ENCODE measurements at places on chromosomes 11 and 22. TPM values are rescaled to one million over a fixed set of nuclear protein-coding genes. Genes with fewer than 3 reads are reported as not detected.

Gene RBMXL2
- not detected for total RNA-seq

Gene GALNT18
- 2.5 TPM for total RNA-seq

Gene INS
- total RNA-seq: not detected

Gene POLDIP3
- total RNA-seq: 30.4 TPM

Gene ACCSL
- not detected for total RNA-seq

Gene DDI1
- total RNA-seq: not detected

Gene IGSF9B
- total RNA-seq: 3.8 TPM

Gene PKNOX2
- total RNA-seq: 1.1 TPM

Gene PRR5
- 0.44 TPM for total RNA-seq

Gene TMEM191C
- 3.0 TPM for total RNA-seq

Gene E2F8
- total RNA-seq: 0.79 TPM

Gene SCUBE1
- 0.19 TPM for total RNA-seq

Gene WNT7B
- not detected for total RNA-seq

Gene SPI1
- total RNA-seq: not detected

Gene AKIP1
- 37.7 TPM for total RNA-seq

Gene ADAMTS15
- 47.6 TPM for total RNA-seq

Gene BCO2
- 1.2 TPM for total RNA-seq

Gene MYBPC3
- not detected for total RNA-seq

Gene EIF3D
- 306 TPM for total RNA-seq

Gene FAU
- total RNA-seq: 379 TPM

Gene KRTAP5-9
- not detected for total RNA-seq

Gene OR51E1
- not detected for total RNA-seq

Gene MCHR1
- 0.13 TPM for total RNA-seq

Gene IGLL1
- not detected for total RNA-seq

Gene FKBP2
- total RNA-seq: 92.3 TPM

Gene TSPO
- 284 TPM for total RNA-seq

Gene MISFA
- total RNA-seq: 0.31 TPM

Gene CSNK1E
- 134 TPM for total RNA-seq

Gene OVOL1
- not detected for total RNA-seq

Gene PGR
- total RNA-seq: 1.1 TPM

Gene TRIM6
- 2.9 TPM for total RNA-seq

Gene C11orf86
- total RNA-seq: not detected

Gene NXPE1
- total RNA-seq: not detected

Gene GGTLC3
- not detected for total RNA-seq

Gene CREB3L1
- total RNA-seq: 17.0 TPM

Gene PGA5
- total RNA-seq: not detected

Gene OR51B5
- total RNA-seq: 0.40 TPM

Gene OR52E1
- not detected for total RNA-seq

Gene GRM5
- total RNA-seq: 0.06 TPM

Gene TEAD1
- 54.4 TPM for total RNA-seq

Gene MPEG1
- total RNA-seq: under 0.01 TPM

Gene TPH1
- total RNA-seq: 0.12 TPM

Gene ANO5
- 2.3 TPM for total RNA-seq

Gene TUB
- total RNA-seq: 9.1 TPM

Gene ART5
- total RNA-seq: not detected

Gene TENM4
- total RNA-seq: 15.6 TPM

Gene CDPF1
- 5.9 TPM for total RNA-seq

Gene PLXNB2
- total RNA-seq: 145 TPM

Gene VSIG10L2
- not detected for total RNA-seq

Data from aortic smooth muscle cell (primary cell).